ENCODE measurements at places on chromosomes 2 and 18.

DNA sequence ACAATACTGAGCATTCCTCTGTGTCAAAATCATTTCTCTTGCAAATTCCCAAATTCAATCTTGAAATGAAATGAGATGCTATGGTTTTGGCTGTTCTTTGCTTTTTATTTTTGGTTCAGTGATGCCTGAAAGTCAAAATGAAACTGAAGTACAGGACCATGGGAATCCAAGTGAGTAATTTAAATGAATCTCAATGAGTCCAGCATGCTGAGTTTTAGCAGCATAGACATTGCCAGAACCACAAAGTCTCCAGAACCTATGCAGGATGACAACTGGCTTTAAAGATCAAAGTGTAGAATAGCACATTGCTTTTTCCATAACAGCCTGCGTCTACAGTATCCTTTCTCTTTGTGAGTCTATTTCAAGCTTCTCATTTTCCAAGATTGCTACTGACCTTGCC, 1050.7 kb upstream of the PIK3C3 start:
- DNase-seq = no peak

DNA sequence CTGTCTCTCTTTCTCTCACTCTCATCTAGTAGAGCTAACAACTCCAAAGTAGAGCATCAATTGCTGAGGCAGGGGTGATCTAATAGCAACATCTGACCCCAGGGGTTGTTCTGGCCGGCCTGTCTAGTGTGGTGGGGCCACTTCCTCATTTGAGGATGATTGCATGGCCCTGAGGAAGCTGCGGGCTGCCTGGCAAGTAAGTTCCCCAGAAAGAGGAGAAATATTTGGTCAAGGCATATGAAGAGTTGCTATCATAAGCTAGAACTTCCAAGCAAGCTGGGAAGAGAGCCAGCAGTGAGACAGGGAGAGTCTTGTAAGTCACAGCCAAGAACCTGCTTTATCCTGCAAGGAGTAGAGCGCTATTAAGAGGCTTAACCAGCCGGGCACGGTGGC, 50.8 kb upstream of the TMEM87B start:
- DNase-seq = no peak

DNA sequence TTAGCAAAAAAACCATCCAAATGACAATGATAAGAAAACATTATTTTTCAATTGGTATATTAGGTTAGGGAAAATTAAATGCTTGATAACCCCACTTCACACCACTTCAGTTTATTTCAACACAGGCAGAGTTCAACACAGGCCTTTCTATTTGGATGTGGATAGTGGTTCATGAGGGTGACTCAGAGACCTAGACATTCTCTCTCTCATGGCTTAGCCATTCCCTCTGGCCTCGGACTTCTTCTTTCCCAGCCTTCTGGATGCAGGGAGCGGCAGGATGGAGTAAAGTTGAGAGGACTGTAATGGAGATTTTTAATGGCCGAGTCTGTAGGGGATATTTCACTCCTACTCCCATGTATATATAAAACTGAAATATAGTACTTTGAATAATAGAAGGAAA, 109.7 kb downstream of the CTNNA2 start:
- DNase-seq = no peak

- DNase-seq = no peak
Measured at GRCh38 chr2:210167227-210167626, 4.0 kb downstream of the KANSL1L start.

DNA sequence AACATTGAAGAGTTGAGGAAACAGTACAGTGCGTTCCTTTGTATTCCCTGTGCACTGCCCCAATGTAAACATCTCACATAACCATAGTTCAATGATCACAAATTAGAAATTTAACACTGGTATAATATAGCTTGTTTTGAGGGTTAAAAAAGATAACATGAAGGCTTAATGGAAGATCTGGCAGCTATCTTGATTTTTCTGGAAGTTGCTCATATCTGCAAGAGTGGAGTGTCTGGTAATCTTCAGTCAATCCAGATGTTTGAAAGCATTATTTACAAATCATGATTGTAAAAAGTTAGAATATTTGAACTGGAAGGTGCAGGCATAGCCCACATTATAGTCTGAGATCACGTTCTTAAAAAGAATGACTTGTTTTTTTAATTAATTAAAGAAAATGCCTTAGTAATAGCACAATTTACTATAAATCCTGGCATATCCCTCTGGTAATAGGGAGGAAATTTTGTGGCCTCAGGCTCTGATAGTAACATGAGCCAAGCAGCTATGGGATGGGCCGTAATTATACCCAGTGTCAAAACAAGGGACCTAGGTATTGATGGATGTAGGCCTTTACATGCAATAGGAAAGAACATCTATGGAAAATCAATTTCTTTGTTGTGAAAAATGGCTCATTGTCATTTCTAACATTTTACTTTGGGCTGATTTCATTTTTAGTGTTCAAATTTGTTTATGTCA, 418.0 kb downstream of the THSD7B start:
- DNase-seq = no peak

GRCh38 chr2:203596183-203596582, 61.1 kb upstream of the RAPH1 start:
- no peak for DNase-seq
